ENCODE measurements at places on chromosomes 3 and 15. TPM values are rescaled to one million over a fixed set of nuclear protein-coding genes. Genes with fewer than 3 reads are reported as not detected.
A peak's percentile ranks its signal among the peaks of the same experiment; 100 is the strongest.

DNA sequence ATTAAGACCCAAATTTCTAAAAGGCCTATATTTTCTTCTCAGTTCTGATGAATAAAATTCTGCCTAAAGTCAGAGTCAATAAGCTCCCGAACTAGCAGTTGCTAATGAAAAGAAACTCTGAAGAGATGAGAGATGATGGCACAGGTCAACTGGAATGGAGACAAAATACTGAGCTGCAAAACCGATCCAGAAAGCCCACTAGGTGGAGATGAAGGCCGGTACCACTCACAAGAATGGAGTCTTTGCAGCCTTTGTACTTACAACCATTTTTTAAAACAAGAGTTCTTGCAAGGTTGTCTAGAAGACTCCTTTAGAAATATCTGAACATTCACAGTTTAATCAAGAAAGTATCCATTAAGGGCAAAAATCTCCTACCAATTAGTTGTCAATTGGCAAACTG is 119.9 kb upstream of the TJP1 start:
- DNase-seq, result no peak

GRCh38 chr15:99412082-99412481 is 153.7 kb upstream of the MEF2A start:
- DNase-seq, result no peak

GRCh38 chr3:40035177-40035576 is 225.8 kb downstream of the MYRIP start:
- no peak for DNase-seq

CNTN3 gene
- total RNA-seq, result 24.5 TPM

GRCh38 chr15:84387086-84387485 is 151.5 kb downstream of the GOLGA6L4 start:
- DNase-seq, result peak; percentile 36

DNA sequence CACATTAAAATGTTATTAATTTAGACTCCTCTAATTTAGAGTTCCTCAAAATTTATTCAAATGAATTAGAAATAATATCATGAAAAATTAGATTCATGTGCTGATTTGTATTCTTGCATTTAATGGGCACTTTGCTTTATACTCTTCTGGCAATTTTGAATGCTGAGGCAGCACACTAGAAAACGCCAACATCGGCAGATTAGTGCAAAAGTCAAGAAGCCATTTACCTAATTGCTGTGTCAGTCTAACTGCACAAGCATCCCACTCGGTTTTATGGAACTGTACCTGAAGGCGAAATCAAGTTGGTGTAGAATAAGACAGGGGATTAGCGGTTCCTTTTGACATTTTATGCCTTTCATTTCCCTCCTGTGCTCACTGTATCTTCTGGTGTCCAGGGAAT is 382.0 kb downstream of the ROBO2 start:
- no peak for DNase-seq

- DNase-seq, result no peak
These were observed 21.1 kb upstream of the EXOG start for GRCh38 chr3:38474928-38475605.

MBNL1 gene
- total RNA-seq, result 223 TPM

DNA sequence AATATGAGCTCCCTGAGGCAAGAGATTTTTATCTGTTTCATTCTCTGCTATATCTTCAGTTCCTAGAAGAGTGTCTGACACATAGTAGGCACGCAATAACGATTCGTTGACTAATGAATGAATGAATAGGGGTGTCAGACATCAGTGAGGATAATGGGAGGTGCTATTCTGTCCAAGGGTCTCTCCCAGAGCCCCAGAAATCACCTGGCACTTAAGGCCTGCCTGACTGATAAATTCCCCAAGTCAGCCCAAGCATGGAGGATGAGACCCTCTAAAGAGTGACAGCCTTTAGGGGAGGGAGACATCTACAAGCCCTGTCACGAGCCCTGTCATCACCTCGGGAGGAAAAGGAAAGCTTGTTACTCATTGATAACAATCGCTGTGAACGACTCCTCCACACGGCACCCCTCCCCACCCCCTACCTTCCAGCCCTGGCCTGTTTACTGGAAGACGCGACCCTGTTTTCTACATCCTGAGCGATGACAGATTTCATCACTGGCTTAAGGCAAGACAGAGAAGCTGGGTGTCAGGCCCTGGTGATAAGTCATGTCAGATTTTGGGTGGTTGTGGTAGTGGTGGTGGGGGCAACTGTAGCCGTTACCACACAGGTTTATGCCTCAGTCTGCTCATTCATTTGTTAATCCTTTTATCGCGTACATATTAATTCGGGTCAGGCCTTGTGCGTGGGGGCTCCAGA is 23.1 kb downstream of the BHLHE40 start:
- no peak for DNase-seq

- DNase-seq, result no peak
These were observed 38.2 kb upstream of the FAM174B start for GRCh38 chr15:92693691-92694331.

DNA sequence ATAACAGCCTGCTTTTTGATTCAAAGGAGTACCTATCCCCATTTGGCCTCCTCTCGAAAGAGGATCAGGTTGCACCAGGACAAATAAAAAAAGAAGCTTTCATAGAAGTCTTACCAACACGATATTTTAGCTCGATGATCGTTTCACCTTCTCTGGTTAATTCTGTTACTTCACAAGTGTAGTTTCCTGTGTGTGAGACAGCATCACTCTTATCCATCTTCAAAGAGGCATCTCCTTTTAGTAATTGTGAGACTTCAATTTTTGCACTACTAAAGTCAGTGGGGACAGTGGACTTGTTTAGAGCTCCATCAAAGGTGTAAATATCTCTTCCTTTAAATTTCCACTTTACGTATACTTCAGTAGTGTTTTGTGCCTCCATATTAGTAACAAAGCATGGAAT is 11.0 kb downstream of the CD47 start:
- DNase-seq, result no peak

DNA sequence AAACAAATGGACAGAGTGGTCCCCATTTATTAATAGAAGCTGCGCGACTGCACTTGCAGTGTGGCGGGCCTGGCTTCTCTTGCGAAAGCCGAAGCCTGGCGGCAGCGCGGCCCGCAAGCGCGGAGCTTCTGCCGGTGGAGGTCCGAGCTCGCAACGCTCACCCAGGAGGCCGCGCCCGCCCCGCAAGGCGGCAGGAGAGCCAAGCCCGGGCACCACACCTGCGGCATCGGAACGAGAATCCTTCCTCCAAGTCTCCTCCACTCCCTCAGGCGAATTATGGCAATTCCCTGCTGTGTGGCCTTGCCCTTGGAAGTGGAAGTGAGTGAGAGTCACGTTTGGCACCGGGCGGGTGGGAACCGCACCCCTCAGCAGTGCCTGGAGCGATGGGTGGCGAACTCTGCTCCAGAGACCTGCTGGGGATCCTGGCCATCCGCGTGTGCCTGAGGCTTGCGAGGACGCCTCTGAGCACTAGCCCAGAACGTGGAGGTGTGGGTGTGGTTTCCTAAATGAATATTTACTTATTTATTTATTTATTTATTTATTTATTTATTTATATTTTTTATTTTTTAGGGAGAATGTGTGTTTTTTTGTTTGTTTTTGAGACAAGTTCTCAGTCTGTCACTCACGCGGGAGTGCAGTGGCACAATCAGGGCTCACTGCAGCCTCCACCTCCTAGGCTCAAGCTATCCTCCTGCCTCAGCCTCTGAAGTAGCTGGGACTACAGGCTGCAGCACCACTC is 133.7 kb upstream of the UBE2E1 start:
- DNase-seq, result no peak

TICRR gene
- total RNA-seq, result 0.47 TPM

DNA sequence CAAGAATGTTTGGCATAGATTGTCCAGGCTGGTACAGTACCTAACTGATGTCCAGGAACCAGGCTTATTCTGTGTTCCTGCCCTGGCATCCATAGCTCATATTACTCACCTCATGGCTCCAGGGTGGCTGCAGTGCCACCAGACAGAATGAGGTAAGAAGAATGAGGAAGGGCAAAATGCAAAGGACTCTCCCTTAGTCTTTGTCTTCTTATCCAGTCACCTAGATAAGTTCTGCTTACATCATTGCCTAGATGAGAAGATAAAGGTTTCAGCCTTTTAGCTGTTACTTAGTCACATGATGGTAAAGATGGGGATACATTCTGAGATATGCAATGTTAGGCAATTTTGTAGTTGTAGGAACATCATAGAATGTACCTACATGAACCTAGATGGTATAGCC is 45.8 kb downstream of the CHP1 start:
- no peak for DNase-seq

- no peak for DNase-seq
These were observed 22.9 kb downstream of the EPHB3 start for GRCh38 chr3:184584464-184584891.

- no peak for DNase-seq
These were observed 82.6 kb upstream of the ADPGK start for GRCh38 chr15:72866182-72866581.

RTP3 gene
- not detected for total RNA-seq

PLA2G4E gene
- 0.34 TPM for total RNA-seq

SLC6A1 gene
- total RNA-seq, result 4.0 TPM

- DNase-seq, result no peak
These were observed 73.7 kb upstream of the MB21D2 start for GRCh38 chr3:192991356-192991755.

DNA sequence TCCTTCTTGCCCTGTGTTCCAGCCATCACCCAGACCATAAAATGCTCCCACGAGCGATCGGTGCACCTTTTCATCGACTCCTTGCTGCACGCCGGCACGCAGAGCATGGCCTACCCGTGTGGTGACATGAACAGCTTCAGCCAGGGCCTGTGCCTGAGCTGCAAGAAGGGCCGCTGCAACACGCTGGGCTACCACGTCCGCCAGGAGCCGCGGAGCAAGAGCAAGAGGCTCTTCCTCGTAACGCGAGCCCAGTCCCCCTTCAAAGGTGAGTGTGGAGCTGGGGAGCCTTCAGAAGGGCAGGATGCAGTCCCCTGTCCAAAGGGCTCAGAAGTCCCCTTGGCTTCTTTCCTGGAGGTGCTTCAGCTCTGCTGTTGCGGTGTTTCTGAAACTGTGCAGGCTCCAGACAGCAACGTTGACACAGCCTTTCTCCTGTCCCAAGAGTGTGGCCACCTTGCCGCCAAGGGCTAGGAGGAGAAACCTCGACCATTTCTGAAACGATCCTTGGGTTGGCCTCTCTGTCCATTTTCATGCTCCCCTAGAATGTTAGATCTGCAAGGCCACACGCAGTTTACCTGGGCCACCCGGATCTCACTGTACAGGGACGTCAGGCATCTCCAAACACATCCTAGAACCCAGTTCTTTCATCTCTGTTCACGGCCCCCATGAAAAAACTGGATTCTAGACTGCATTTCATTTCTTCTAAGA is 116.7 kb downstream of the LIPC start:
- DNase-seq, result no peak

- peak; percentile 85 for DNase-seq
These were observed 159.1 kb downstream of the P3H2 start for GRCh38 chr3:189961522-189962161.

DNA sequence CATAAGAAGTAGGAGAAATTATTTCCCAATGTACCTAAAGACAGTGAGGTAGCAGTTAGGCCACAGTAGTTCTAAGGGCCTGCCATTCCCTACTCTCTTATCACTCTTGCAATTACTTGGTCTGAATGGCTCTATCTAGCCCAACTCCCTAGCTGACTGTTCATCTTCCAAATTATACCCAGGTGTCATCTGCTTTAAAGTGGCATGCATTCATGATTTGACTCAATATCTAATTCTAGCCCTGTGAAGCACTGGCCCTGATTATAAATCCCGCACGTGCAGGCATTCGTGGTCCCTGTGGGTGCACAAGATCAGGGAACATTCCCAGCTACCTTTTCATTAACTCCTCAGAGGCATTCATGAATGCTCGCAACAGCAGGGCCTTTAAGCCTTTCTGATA is 43.1 kb upstream of the ZNF774 start:
- no peak for DNase-seq

Measured in ureter (tissue), 1 donor.